Adrenal gland (tissue), 19 donors: ENCODE measurements at places on chromosomes 5 and 9. TPM values are rescaled to one million over a fixed set of nuclear protein-coding genes. Genes with fewer than 3 reads are reported as not detected.

DNA sequence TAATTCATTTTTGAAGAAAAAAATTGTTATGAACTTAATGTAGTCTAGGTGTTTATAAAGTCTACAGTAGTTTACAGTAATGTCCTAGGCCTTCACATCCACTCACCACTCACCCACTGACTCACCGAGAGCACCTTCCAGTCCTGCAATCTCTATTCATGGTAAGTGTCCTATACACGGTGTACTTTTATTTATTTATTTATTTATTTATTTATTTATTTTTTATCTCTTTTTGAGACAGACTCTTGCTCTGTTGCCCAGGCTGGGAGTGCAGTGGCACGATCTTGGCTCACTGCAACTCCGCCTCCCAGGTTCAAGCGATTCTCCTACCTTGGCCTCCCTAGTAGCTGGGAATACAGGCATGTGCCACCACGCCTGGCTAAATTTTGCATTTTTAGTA, 39.3 kb upstream of the PIK3R1 start:
- no peak for DNase-seq

Gene KCNIP1
- 1.7 TPM for total RNA-seq

Gene FOXD1
- 1.1 TPM for total RNA-seq

GRCh38 chr9:137462396-137462985, 3.4 kb upstream of the NSMF start:
- no peak for DNase-seq

- no peak for DNase-seq
Measured at GRCh38 chr5:87383216-87383615, 29.5 kb downstream of the CCNH start.

- DNase-seq, result no peak
Measured at GRCh38 chr5:109803854-109804253, 114.1 kb downstream of the MAN2A1 start.

DNA sequence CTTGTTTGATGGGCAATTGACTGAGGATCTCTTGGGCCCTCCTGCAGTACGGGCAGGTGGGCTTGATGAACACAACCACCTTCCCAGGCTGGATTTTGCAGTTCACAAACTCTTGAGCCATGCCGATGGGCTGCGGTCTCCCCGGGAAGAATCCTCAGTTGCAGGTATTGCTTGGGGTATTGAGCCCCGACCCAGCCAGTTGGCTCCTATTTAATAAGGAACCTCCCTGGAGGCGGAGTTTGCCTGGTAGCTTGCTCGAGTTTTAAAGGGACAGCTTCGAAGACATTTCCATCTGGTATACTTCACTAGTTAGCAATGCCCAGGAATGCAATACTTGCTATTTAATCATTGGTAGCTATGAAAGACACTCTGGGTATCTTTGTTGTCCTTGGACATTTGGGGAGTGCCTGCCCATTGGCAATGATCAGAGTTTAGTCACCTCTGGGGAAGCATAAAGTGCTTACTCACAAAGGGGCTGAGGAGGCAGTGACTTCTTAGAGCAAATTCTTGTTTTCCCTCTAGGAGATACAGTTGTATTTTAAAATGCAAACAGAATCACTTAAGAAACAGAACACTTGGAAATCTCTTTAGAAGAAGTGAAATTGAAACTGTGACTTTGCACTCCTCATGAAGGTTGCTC, at the start of gene GLRX:
GLRX (minus strand) TSS at position 185 of the 640 bp plus-strand sequence; CDS start at position 121, 64 bp downstream.
- peak; percentile 85 for DNase-seq

GRCh38 chr9:75712700-75713099, 177.8 kb upstream of the PCSK5 start:
- DNase-seq, result no peak

GRCh38 chr5:142569905-142570304, 116.0 kb downstream of the FGF1 start:
- no peak for DNase-seq

Gene HTR4
- 0.83 TPM for total RNA-seq

DNA sequence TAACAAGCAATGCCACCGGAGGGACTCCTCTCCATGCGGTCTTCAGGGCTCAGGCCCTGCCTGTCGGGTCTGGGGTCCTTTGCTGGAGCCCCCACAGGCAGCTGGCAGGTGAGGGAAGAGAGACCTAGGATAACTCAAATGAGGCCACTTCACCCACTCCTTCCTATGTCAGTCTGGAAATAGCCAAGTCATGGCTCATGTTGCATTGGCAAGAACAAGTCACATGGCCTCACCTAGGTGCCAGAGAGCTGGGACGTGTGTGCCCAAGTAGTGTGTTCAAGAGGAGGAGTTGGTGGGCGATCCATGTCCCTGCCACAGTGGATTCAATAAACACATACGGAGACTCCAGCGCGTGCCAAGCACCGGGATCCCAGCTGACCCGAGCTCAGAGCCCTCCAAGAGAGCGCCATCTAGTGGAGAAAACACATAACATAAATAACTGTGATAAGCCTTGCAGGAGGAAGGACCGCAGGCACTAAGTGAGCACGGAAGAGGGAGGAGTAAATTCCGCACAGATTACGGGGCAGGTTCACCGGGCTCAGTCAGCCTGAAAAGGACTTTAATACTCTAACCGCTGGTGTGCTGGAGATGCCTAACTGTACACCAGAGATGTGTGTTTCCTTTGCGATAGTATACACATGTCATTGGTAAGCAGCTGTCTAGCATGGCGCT, 580.8 kb downstream of the CCDC171 start:
- peak; percentile 60 for DNase-seq

- no peak for DNase-seq
Measured at GRCh38 chr9:96158909-96159575, 142.9 kb downstream of the HSD17B3 start.

- no peak for DNase-seq
Measured at GRCh38 chr5:93010616-93011015, 570.4 kb downstream of the NR2F1-AS1 start.

Gene SHISAL2B
- not detected for total RNA-seq

Gene CCDC112
- total RNA-seq, result 5.4 TPM

Gene GGTA1
- 1.8 TPM for total RNA-seq

DNA sequence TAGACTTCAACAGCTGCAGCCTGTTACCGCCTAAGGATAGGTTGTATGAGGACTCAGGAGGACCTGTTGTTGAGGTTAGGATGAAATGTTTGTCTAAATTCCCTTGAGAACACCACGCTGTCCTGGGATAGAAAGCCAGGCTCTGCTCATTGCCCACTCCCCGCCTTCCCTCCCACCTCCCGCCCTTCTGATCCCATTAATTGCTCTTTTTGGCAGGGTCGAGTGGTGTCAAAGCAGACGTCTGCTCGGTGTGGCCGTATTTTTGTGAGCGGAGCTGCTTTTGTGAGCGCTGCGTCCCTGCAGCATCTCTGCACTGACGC, 62.3 kb downstream of the SPATA31C2 start:
- no peak for DNase-seq

- DNase-seq, result no peak
Measured at GRCh38 chr9:93665128-93665636, 88.8 kb downstream of the PHF2 start.

DNA sequence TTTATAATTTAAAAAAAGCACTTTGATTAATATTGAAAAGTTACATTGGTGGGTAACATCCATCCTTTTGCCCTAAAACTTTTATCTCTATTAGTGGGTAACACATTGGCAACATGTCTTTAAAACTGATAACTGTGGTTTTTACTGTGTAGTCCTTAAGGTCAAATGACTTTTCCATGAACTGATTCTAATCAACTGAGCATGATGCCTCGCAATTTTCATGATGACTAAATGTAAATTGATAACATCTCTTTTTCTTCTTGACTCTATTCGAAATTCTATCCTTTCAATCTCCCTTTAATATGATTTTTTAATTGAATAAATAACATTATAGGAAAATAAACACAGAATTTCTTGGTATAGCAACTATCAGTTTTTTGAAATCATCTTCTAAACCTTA, 6.3 kb upstream of the IL5 start:
- no peak for DNase-seq

Gene RBM22
- 28.6 TPM for total RNA-seq

Gene LRRC26
- total RNA-seq, result not detected

DNA sequence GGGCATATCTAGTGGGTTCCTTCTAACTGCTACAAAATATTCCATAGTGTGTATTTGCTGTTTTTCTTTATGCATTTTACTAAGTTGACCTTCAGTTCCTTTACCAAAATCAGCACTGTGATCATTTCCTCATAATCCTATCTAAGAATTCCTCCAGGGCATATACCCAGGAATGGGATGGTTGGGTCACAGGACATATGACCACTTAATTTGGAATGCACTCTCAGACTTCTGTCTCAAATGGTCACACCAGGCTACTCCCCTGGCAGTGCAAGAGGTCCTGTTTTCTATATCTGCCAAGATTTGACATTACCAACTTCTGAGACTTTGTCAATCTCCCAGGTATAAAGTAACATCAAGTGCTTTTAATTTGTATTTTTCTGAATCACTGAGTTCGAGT, 63.9 kb downstream of the ADAMTS12 start:
- DNase-seq, result no peak

DNA sequence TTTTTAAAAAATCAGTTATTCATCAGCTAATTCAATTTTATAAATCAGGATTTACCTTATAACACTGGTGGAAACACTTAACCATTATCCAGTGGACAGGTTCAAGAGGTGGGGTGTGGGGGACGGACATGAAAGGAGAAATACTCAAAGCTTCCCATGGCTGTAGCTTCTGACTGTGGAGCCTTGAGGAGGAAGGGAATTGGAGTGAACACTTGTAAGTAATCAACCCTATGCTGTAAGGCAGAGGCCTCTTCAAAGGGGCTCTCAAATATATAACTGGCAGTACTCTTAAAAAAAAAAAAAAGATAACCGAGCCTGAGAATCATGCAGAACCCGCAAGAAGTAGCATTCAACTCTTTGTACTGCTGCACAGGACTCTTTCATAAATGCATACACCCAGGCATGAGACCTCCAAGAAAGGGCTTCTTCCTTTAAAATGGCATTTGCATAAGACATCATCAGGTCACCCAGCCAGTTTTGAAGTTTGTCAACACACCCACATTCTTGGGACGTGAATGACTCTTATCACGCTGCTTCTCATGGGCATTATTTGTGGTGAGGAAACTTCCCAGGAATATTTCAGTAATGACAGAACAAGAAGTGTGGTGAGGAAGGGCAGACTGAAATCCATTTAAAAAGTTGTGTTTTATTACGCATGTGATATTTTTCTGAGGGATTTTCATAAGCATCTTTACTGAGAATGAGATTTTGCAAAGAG, 8.1 kb downstream of the OSMR start:
- DNase-seq, result no peak

Gene MVB12B
- 20.5 TPM for total RNA-seq

Gene PFN3
- total RNA-seq, result not detected

Gene CCL27
- total RNA-seq, result not detected

DNA sequence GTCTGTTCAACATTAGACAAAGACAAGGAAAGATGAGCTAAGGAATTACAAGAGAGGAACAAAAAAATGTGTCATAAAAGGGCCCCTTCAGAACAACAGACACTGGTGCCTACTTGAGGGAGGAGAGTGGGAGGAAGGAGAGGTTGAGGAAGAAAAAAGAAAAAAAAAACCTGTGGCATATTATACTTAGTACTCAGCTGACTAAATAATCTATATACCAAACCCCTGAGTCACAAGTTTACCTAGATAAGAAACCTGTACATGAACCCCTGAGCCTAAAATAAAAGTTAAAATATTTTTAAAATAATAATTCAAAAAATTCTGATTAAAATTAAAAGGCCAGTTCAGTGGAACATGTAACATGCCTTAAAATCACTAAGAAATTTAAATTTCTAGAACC, 107.3 kb downstream of the MTREX start:
- no peak for DNase-seq

Gene ADAMTS12
- total RNA-seq, result 22.2 TPM

Gene OSMR
- total RNA-seq, result 37.6 TPM

Gene PCDHB14
- 3.1 TPM for total RNA-seq

DNA sequence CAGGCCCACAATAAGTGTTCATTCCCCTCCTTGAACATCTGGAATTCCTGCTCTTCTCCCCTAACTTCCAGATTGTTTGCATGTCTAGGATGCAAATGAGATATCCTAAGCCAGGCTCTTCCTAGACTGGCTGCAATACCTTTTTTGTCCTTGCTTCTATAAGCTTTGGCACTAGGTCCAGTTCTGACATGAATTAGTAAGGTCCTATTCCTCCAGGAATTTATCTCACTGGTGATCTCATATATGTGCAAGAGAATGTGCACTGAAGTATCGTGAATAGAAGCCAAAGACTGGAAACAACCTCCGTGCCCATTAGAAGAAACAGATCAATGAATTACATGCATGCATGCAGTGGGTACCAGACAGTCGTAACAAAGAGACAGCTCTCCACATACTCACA, 25.2 kb downstream of the DUSP1 start:
- no peak for DNase-seq

DNA sequence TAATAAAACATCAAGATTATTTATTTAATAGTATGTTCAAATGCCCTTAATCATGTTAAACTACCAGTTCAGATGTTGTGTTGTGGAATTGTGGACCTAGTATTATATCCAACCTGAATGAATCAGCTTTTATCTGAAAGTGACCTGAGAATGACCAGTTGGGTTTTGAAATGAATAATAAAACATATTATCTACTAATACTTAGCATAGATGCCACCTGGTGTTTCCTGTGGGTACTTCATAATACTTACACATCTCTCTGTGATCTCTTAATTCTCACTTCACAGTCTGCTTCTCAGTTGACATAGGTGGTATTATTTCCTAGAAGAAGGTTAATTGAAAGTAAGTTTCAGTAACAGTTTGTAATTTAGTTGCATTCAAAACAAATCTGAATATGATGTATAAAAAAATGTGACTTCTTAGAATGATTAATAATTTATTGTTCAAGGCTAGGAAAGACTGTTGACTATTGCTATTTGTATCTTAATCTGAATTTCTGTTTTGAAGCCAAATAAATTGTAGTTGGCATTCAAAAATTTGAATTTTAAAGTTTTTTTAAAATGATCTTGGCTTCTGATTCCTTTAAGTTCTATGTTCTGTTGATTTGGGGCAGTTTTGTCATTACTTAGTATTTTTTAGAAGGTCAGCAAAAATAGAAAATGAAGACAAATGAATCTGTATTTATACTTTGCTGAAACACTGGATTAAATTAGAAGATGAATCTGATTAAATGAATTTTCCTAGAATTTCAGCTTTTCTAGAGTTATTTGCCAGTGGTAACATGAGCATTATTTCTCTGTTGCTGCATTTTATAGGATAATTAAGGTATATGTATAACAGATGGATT, 48.2 kb downstream of the KIF2A start:
- peak; percentile 60 for DNase-seq

Gene FOXD4L3
- 0.06 TPM for total RNA-seq
